ENCODE measurements at places on chromosomes 7 and 10. TPM values are rescaled to one million over a fixed set of nuclear protein-coding genes. Genes with fewer than 3 reads are reported as not detected.

SPDYE6 gene
- total RNA-seq = not detected

KLLN gene
- 0.86 TPM for total RNA-seq

ZNF503 gene
- total RNA-seq = 0.07 TPM

PCLO gene
- not detected for total RNA-seq

MLLT10 gene
- 39.2 TPM for total RNA-seq

SPDYE16 gene
- total RNA-seq = 0.25 TPM

ZNF33A gene
- total RNA-seq = 31.8 TPM

TET1 gene
- 2.3 TPM for total RNA-seq

DGKI gene
- total RNA-seq = 0.34 TPM

DNAJC12 gene
- total RNA-seq = 3.7 TPM

ST8SIA6 gene
- 0.32 TPM for total RNA-seq

LARP4B gene
- total RNA-seq = 119 TPM

GIMAP5 gene
- 77.7 TPM for total RNA-seq

GPRIN2 gene
- total RNA-seq = not detected

CDH23 gene
- 4.8 TPM for total RNA-seq

KAZALD1 gene
- 0.36 TPM for total RNA-seq

GIMAP8 gene
- 27.8 TPM for total RNA-seq

MRLN gene
- total RNA-seq = not detected

PAX4 gene
- not detected for total RNA-seq

CUZD1 gene
- 4.1 TPM for total RNA-seq

AKR1C2 gene
- not detected for total RNA-seq

CLRN3 gene
- total RNA-seq = not detected

EVX1 gene
- not detected for total RNA-seq

FANK1 gene
- not detected for total RNA-seq

TAS2R41 gene
- total RNA-seq = not detected

SFTPA1 gene
- total RNA-seq = not detected

CACNB2 gene
- 0.23 TPM for total RNA-seq
